Cerebellar nuclear complex (tissue), 1 donor: ENCODE measurements at places on chromosomes 4 and X.

DNA sequence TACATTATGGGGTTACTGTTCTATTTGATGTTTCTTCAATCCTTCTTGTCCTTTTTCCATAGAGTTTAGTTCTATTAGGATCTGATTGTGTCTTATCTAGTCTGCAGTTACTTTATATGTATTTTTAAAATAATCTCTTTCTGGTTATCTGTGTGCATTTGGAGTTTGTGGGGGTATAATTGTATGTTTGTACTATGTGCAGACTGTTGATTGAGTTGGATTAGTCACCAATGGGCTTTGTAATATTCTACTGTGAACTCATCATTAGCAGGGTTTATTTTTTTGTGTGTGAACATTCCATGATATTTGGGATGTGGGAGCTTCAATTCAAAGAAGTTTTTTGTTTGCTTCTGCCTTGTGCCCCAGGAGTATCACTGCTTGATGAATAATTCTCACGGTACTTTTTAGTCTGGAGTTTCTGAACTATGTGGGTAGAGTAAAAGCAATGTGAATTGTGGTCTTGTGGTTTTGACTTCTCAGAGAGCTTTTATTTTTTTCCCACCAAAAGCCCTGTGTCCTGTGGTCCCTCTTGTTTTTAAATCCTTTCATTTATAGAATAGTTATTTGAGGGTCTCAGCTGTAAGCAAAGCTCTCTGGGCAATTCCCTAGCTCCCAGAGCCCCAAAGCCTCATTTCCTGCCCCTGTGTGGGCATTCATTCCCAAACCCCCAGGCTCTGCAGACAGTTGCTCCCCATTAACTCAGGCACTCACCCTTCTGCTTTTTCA, 127.8 kb downstream of the PHKA2 start:
- no peak for DNase-seq

GRCh38 chrX:137426695-137427425, 139.1 kb upstream of the ZIC3 start:
- DNase-seq = no peak

DNA sequence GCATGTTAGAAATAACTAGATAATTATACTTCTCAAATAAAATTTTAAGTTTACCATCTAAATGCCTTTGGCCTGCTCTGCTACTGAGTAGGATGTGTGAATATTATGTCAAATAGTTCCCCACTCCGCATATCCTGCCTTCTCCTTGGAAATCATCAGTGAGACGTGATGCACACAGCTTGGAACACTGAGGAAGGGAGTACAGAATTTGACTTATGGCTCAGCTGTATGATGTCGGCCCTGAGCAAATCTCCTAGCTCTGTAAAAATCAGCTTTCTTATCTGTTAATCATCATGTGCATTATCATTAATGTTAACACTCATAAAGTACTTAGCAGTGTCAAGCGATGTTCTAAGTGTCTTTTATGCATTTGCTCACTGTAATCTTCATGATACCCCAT, 241.0 kb upstream of the ANKRD50 start:
- DNase-seq = no peak

DNA sequence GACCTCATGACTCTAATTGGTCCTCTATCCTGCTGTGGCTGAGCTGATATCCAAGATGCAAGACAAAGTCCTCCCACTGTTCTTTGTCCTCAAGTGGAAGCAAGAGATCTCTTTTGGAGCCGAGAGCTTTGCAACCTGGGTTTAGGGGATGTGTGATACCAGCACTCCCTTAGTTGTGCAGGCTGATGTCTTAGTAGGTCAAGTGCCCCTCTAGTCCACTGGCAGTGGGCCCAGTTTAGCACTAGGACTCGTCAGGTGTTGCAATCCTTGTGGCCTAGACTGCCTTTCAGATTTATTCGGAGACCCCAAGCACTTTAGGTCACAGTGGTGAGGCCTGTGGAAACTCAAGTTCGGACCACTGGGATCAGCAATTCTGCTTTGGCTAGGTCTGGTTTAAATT, 64.0 kb downstream of the GPRASP3 start:
- DNase-seq = no peak

GRCh38 chrX:137858106-137858505, 292.2 kb downstream of the ZIC3 start:
- DNase-seq = no peak

- no peak for DNase-seq
These were observed 9.9 kb downstream of the INTS12 start for GRCh38 chr4:105698607-105699006.

DNA sequence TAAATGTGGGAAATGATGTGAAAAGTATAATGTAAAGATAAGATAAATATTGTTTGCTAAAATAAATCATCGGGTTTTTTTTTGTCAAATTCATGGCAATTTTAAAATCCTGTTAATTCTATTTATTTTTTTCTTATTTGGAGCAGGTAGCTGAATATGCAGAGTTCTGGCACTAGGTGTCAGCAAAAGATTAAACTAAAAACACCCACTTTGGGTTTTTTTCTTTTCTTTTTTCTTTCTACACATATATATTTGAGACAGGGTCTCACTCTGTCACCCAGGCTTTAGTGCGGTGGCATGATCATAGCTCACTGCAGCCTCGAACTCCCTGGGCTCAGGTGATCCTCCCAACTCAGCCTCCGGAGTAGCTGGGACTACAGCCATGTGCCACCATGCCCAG, 6.9 kb upstream of the RAP2C start:
- DNase-seq = no peak

DNA sequence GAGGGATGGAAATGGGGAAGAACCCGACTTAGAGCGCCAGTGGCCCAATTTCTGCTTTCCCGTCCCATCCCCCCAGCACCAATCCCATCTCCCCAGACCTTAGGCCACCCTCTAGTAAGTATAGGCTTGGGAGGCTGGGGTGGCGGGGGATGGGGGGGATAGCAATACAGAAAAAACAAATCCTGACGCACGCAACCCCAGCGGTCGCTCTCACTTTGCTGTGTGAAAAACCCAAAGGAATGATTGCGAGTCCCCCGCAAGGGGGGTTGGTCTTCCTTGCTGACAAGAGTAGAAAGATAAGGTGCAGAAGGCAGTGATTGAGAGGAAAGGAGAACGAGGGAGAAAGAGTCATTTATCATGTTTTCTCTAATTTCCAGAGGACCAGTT, 863 bp downstream of the CPE start:
- no peak for DNase-seq

GRCh38 chr4:136864604-136865185, 667.6 kb downstream of the PCDH18 start:
- no peak for DNase-seq

DNA sequence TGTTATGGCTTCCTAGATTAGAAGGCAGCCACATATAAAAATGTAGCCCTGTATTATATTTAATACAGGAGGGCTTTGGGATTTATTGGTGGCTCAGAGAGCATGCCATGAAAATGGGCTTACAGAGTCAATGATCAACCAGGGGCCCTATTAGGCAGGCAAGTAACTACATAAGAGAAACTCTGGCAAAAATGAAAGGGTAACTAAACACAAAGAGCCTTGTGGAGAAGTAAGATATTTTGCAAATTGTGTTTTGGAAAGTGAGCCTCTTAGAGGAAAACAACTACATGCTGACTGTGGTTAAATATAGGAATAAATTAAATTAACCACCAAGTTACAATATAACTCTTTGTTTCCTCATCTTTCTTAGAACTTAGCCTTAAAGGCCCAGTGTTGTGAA, 5.5 kb downstream of the SAT1 start:
- no peak for DNase-seq

DNA sequence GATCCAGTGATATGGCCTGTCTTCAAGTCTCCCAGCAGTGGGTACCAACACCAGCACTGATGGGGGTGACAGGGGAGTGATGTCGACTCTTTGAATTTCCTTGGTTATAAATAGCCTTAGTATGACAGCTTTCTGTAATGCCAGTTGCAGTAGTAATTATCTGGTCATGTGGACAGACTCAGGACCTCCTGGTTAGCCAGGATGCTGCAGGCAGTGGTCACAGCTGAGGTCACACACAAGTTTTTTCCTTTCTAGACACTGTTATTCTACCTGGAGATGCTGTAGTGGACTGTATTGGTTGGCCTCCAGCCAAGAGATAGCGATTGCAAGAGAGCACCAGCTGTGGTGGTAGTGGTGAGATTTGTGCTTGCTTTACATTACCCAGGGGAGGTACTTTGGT, 63.6 kb downstream of the UPRT start:
- no peak for DNase-seq

- DNase-seq = no peak
These were observed 7.4 kb downstream of the PPP2R2C start for GRCh38 chr4:6464842-6465588.

DNA sequence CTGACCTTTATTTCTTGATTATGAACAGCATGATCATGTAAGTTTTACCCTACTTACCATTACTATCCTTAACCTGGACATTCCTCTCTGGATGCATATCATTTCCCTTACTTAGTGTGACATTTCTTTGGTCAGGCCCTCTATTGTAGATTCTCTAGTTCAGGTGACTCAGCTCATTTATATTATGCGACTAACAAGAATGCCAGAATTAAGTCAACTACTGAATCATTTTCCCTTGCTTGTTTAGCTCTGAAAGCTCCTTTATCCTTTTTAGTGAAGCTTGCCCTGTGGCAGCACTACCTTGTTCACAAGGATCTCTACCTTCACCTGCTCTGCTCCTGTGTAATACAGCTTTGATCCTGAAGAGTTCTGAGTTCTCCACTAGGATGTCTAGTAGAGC, 15.1 kb upstream of the UGT2B17 start:
- DNase-seq = no peak

GRCh38 chr4:3715061-3715854, 50.9 kb upstream of the ADRA2C start:
- DNase-seq = no peak

DNA sequence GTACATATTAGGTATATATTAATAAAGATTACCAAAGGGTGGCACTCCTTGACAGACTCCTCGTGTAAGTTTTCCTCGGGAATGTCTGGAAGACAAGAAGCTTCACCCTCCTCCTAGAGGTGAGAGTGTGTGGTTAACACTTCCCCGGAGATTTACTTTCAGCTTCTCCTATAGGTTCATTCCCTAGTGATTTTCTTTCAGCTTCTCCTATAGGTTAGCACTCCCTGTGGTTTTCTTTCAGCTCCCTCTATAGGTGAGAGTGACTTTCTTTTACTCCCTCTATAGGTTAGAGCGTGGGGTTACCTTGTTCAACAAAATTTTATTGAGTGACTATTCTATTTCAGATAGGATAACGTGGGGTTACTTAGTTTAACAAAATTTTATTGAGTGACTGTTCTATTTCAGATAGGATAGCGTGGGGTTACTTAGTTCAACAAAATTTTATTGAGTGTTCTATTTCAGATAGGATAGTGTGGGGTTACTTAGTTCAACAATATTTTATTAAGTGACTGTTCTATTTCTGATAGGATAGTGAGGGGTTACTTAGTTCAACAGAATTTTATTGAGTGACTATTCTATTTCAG, 106.0 kb upstream of the PLAC1 start:
- DNase-seq = no peak

- DNase-seq = no peak
These were observed 151.5 kb downstream of the CENPC start for GRCh38 chr4:67393699-67394281.

- no peak for DNase-seq
These were observed 16.4 kb downstream of the NAAA start for GRCh38 chr4:75924309-75924827.

DNA sequence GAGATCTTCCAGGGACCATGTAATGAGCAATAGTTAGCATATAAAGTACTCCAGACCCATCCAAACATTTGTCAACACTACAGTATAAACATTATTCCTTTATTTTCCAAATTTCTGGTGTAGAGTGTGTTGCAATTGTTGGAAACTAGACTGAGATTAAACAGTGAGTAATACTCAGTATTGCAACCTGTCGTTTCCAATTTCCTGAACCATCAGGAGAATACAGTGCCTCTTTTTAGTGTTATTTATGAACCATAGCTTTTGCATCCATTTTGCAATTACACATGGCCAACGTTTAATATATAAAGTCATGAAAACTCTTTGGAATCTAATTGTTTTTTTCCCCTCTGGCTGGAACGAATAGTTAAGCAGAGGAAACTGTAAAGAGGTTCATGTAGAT, 58.3 kb upstream of the DHRSX start:
- no peak for DNase-seq

GRCh38 chr4:39044956-39045826, 13.0 kb upstream of the TMEM156 start:
- no peak for DNase-seq

DNA sequence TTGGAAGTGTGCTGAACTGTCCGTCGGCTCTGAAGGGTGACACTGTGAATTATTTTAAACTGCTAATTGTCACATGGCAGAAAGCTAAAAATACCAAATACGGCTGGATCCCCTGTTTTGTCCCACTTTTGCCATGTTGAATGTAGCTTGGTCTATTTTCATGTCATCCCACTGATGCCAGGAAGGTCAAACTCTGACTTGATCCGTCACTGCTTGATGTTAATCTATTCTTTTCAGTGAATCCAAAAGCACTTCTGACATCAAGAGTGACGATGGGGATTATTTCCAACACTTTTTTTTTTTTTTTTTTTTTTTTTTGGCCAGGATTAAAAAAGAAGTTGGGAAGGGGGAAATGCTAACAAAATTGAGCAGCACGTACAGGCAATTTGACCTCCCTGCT, 734.6 kb upstream of the TENM3 start:
- no peak for DNase-seq

DNA sequence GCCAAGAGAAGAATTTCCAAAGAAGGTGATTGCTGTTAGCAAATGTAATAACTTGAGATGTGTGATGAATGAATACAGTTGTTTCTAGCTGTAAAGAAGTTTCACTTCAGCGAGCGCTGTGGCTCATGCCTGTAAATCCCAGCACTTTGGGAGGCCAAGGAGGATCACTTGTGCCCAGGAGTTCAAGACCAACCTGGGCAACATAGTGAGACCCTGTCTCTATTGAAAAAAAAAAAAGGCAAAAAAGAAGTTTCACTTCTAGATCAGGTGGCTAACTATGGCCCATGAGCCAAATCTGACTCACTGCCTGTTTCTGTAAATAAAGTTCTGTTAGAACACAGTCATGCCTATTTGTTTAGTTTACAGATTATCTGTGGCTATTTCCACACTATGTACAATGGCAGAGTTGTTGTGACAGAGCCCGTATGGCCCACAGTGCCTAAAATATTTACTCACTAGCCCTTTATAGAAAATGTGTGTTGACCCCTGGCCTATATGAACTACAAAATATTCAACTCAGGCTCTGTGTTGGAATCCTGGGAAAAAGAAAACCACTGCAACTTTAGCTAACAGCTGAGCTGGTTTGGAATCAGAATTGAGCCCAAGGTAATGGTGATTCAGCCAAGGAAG, 54.1 kb upstream of the PRPS1 start:
- DNase-seq = no peak

- no peak for DNase-seq
These were observed 284.2 kb downstream of the USP46 start for GRCh38 chr4:52374877-52375276.

GRCh38 chr4:144663834-144664475, 18.0 kb downstream of the HHIP start:
- no peak for DNase-seq
